ENCODE measurements at places on chromosomes 12 and 14.

GRCh38 chr12:119354172-119354571, 19.6 kb downstream of the CCDC60 start:
- DNase-seq = peak; percentile 86

DNA sequence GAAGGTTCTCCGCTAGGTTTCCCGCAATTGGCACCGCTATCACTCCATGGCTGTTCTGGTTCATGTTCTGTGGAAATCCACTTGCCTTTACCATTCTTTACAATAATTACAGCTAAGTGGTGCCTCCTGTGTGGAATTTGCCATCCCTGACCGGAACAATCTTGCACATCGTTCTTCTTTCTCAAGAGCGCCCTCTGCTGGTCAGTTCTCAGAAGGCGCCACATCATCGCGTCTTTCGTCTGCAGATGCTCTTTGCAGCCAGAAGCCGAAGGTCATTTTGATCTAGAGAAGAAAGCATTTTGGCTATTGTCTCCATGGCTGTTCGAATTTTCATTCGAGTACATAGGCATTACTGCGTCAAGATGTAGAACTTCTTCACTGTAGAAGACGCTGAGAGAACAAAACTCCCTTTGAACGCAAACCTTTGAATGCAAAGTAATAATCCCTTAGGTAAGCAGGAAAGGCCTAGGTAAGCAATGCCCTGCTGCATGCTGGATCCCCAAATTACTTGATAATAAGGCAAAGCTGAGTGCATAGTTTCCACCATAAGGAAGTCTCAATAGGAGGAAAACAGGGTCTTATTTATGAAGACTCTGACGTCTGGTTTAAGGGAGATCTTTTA, 10.1 kb upstream of the RTRAF start:
- DNase-seq = peak; percentile 51

DNA sequence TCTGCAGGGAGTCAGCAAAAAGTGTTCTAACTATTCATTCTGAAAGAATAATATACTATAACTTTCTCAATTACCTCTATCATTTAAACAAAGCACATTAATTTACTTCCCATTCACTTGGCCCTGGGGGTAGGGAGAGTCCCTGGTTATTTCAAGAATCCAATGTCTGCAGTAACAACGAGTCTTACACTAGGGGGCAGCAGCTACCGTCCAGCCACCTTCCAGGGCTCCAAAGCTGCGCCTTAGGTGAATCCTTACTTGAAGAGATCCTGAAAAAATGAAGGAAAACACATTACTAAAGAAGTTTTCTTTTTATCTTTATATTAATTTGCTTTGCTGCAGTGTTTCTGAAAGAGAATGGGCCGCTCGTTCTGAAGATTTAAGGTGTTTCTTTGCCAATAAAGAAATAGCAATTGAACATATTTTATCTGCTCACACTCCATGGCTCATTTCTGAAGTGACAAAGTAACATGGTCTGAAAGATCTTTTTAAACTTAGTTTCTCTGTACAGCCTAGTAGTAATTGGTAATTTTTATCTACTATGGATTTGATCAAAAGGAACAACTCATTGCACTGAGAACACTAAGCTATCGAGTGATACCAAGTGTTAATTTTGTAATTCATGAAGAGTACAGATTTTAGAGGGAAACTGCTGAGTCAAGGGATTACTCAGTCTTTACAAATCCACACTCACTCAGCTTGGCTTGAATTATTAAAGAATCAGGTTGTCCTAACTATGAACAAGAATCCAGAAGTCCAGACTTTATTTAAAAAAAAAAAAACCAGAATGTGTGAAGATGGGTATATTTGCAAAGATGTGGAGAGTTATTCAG, 27.6 kb downstream of the BHLHE41 start:
- DNase-seq = peak; percentile 58

DNA sequence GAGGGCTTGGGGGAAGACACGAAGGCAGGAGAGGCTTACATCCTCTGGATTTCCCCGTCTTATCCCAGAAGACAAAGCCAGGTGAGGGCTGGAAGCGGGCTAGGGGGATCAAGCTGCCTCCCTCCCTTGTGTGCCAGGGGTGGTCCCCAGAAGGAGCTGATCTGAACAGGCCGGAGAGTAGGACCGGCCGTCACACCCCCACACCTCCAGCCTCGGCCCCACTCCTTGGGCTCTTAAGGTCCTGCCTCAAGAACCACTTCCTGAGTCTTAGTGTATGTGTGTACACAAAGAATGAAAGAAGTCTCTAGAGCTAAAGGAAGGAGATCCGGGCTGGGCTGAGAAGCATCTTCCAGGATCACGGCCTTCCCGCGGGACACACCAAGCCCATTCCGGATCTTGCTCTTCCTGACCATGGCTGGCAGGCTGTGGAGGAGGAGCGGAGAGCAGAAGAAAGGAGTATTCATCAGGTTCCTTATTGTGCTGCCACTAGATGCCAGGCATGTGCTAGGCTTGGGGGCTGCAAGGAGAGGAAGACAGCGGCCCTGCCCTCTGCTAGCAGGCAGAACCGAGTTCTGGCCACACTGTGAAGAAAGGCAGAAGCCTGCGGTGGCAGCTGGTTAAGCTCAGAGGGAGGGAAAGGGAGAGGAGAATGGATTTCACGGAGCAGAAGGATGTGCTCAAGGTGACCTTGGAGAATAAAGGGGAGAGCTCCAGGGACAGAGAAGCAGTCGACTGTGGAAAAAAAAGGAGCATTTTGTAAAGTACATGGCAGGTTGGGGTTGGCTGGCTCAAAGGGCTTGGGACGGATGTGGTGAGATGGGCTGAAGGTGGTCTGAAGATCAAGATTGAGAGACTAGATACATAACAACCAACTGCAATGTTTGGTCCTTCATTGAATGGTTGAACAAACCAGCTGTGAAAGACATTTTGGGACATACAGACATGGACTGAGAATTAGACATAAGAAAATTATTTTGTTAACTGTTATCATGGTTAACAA, 1.3 kb upstream of the CD63 start:
- DNase-seq = no peak

- no peak for DNase-seq
Measured at GRCh38 chr14:22168092-22168955, 420.7 kb downstream of the DAD1 start.

- DNase-seq = no peak
Measured at GRCh38 chr12:44611538-44611937, 264.6 kb downstream of the NELL2 start.

DNA sequence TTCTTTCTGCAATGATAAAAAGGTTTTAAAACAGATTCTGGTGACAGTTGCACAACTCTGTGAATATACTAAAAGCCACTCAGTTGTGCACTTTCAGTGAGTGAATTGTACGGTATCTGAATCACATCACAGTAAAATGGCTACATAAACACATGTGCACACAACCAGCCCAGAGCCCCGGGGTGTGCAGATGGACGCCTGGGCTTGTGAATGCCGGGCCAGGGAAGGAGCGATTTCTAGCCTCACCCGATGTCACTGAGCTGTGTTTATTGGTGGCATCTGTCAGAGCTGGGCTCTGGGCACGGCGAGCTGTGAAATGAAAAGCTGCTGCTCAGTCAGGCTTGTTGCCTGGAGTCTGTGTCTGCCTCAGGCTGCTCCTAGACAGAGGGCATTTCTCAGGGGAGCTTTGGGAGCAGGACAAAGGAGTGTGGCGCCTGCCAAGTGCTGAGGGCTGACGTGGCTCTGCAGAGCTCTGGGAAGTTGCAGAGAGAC, 25.9 kb downstream of the RHOF start:
- DNase-seq = no peak

- peak; percentile 24 for DNase-seq
Measured at GRCh38 chr12:98456576-98457573, 58.5 kb upstream of the TMPO start.

- no peak for DNase-seq
Measured at GRCh38 chr12:65938807-65939206, 114.5 kb downstream of the HMGA2 start.

- DNase-seq = no peak
Measured at GRCh38 chr12:81800298-81801148, 41.4 kb upstream of the PPFIA2 start.

DNA sequence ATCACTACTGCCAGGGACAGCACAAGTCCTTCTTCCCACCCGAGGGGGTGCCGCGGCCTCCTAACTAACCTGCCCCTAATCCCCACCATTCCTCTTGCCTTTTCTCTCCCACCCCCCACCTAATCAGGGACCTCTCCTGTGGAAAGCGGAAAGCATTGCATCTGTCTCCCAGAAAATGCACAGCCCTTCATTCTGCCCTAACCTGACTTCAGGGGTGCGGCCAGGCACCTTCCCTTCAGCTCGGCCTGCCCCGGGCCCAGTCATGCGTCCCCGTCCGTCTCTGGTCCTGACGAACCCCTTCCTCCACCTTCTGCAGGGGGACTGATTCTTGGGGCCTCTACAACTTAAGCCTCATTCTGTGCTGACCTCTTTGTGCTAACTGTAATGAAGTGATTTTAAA, 43.9 kb upstream of the TRAF3 start:
- DNase-seq = no peak

- no peak for DNase-seq
Measured at GRCh38 chr12:14874882-14875281, 10.8 kb downstream of the MGP start.

GRCh38 chr12:112988224-112988623, 9.9 kb downstream of the OAS2 start:
- DNase-seq = no peak

DNA sequence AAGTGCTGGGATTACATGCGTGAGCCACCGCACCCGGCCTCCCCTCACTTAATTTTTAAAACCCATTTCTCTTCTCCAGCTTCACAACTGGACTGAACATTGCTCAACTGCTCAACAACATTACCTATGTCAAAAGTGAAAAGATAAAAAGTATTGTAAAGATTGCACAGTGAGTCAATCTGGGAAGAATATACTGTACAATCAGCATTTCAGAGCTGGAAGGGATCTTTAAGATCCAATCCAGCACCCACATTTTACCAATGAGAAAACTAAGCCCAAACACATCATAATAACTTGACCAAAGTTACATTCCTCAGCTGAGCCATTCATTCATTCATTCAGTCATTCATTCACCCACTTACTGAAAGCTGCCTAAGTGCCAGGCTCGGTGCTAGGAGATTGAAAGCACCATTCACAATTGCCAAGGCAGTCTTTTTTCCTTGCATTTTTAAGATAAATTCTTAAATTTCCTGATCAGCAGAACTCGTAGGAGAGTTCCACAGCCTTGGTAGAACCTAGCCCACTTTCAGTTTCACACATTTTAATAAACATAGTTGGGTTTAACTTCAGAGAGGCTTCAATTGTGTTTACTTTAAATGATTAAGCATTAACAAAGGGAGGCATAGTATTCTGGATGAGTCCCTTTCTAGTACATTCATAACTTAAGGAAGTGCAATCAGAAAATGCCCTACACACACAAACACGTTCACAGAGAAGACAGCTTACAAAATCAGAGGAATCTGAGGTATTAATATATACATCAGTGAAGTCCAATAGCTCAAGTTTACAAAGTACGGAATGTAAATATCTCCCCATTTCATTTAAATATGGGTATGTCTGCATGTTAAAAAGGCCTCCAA, 3.0 kb downstream of the GALNT4 start:
- no peak for DNase-seq

GRCh38 chr12:122452701-122453285, 30.3 kb upstream of the CLIP1 start:
- DNase-seq = no peak

- DNase-seq = no peak
Measured at GRCh38 chr12:65634061-65634460, 190.2 kb upstream of the HMGA2 start.

DNA sequence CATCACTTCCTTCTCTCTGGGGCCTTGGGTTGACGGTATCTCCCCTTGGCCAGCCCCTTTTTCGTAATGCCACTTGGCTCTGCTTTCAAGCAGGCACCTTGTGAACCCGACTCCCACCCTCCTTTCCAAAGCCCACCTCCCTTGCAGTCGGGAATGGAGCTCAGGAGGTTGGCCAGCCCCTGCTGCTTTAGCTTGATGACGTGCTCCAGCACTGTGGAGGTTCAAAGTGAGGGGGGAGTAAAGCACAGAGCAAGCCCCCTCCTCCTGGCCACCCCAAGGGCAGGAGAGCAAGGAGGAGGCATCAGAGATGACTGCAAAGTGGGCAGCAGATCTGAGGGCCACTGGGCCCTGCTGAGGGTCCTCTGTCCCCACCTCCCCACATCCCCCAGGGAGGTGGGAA, 103.4 kb downstream of the ZFP36L1 start:
- DNase-seq = no peak

- DNase-seq = no peak
Measured at GRCh38 chr12:93032758-93033157, 103.7 kb upstream of the EEA1 start.

GRCh38 chr12:108560752-108561719, at the start of gene SART3:
Gene SART3, minus strand, starts transcription at chr12:108561173. Its CDS starts 19 bp downstream, at chr12:108561154.
- DNase-seq = peak; percentile 73

DNA sequence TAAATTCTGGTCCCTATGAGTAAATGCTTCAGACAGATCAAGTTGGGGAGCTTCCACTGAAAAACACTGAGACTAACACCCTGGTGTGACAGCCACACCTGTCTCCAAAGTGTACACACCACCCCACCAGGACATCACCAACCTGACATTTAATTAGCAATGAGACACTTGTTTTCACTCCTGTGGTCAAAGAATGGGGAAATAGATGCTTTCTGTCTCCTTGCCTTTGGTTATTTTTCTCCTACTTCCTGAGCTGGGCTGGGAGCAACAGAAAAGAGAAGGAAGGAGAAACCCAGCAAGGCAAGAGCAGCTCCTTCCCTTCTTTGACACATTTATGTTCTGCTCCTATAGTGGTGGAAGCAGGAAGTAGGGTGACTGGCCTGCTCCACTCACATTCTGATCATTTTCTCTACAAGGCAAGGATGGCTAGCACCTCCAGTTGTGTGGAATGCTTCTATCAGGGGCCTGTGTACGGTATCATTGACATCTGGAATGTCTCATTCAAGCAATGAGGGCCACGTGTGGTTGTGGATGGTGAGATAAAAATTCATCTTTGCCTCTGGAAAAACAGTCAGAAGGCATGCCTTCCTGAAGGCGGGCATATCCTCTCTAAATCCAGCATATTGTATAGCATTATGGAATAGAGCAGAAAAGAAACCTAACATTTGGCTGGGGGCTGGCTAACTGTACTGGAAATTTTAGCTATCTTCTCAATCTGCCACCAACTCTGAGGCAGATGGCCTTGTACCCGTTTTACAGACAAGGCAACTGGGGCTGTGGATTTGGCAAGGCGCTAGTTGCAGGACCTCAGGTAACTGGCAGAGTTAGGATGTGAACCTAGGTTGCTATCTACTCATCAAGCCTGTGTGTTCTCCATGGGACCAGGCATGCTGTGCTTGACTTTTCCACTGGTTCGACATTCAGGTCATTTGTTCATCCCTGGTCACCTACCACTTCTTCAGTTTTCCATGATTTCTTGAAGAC, 24.8 kb upstream of the LGALS3 start:
- no peak for DNase-seq

DNA sequence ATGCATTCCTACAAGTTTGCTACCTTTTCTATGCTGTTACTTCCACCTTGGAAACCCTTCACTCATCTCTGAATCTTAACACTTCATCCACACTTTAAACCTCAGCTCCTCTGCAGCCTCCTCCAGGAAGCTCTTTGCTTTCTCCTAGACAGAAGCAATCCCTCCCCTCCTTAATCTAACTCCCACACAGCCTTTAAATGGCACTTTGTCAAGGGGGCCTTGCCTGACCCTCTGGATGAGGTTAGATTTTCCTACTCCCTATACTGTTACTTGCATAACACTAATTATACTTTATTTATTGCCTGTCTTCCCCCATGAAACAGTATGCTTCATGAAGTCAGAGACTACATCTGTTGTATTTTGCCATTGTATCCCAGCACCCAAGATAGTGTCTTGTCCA, 394.6 kb downstream of the MED13L start:
- DNase-seq = no peak
